ENCODE measurements at places on chromosomes 6 and 20. TPM values are rescaled to one million over a fixed set of nuclear protein-coding genes. Genes with fewer than 3 reads are reported as not detected.

DNA sequence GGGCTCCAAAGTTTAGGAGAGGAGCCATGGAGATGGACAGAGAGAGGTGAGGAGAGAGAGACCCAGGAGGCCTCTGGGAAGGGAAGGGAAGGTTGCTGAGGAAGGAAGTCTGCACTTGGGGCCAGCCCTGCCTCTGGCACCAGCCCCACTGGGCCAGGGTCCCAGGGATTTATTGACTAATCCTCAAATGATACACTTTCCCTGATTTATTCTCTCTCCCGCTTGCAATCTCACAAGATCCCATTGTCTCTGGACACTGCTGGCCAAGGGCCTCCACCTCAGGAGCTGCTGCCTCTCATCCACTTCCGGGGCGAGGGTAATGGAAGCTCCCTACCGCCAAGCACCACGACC lies 43.6 kb upstream of the FOXP4 start:
- DNase-seq, result no peak

The ULBP3 gene
- total RNA-seq, result 1.0 TPM

The CRYBG1 gene
- total RNA-seq, result 46.8 TPM

The CALHM4 gene
- not detected for total RNA-seq

DNA sequence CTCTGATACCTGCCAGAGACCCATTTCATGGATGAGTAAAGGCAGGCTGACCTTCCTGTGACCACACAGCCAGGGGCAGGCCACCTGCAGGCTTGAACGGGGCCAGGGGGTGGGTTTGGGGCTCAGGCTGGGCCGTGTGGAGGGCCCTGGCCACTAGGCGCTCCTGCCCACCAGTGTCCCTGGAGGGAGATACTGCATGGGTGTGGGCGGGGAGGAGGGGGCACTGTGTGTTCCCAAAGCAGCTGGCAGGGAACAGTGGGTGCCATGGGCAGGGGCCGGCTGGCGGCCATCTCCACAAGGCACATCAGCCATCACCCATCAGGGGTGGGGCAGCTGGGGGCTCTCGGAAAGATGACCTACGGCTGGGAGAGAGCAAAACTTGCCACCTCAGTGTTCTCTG lies 15.4 kb downstream of the SRC start:
- DNase-seq, result no peak

DNA sequence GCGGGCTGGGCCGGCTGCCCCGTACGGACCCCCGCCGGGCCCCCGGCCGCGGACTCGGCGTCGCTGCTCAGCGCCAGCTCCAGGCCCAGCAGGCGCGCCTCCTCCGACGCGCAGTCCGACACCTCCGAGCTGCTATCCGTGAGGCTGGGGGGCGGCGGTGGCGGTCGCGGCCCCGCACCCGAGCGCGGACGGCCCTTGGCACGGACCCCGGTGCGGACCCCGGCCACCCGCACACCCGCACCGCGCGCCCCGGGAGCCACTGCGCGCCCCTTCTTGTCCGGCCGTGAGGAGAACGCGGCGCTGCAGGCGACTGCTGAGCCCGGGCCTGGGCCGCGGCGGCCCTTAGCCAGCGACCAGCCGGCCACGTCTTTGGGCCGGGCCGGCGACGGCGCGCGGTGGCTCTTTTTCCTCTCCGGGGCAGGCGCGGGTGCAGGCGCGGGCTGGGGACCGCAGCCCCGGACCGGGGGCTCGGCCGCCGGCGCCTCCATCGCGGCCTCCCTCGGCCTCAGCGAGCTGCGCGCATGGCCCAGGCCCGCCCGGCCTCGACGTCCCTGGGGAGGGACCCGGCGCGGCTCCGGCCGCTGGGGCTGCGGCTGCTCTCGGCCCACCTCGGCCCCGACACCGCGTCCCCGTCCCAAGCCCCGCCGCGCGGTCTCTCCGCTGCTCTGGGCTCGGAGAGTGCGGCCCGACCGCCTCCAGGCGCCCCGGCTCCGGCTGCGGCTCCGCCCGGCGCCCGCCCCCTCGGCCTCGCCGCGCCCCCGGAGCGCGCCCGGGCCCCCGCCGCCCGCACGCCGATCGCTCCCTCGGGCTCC lies 12.9 kb upstream of the TLDC2 start:
- no peak for DNase-seq

- DNase-seq, result no peak
Measured at GRCh38 chr6:49531774-49532569, 18.5 kb upstream of the C6orf141 start.

DNA sequence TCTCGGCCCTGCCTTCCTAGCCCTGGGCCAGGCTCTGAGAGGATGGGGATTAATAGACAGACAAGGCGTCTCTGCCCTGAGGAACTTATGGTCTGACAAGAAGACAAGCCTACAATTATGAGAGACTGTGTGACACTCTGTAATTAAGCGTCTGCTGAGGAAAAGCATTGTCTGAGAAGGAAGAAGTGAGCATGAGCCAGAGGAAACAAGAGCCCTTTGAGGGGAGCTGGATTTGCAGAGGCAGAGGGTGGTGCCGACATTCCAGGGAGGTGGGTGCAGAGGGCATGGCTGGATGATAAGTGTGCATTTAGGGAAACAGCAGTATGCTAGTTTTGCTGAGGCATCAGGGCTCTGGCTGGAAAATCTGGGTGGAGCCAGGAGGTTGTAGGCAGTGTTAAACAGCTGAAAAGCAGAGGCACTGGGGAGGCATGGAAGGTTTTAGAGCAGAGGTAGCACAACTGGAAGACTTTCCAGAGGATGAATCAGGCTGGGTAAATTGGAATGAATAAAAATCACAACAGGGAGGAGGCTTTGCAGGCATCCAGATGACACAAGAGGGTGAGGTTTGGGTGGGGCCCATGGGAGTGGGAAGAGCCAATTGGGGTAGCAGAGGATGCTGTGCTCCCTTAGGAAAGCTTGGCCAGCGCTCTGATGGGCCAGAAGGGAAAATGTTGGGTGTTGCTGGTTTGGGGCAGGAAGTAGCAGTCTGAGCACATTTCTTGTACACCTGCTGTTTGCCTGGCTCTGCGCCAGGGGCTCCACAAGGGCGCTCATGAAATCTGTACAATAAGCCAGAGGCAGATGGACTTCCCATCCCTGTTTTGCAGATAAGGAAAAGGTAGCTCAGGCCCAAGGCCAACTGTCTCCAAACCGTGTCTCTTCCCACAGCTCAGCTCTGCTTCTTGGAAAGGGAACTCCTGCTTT lies 74.0 kb upstream of the MYL9 start:
- peak; percentile 55 for DNase-seq

- DNase-seq, result no peak
Measured at GRCh38 chr6:110741517-110741916, 73.8 kb downstream of the CDK19 start.

DNA sequence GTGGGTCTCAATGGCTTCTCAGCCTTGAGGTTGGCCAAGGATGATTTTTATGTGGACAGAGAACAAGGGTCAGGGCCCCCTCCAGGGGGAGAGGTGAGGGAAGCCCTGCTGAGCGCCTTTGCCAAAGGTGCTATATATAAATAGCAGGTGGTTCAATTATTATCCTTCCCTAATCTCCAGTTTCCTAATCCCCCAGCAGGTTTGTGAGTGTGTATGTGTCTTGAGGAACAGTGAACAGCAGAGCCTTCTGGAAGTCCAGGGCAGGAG lies 3.2 kb upstream of the SIRPA start:
- DNase-seq, result no peak

DNA sequence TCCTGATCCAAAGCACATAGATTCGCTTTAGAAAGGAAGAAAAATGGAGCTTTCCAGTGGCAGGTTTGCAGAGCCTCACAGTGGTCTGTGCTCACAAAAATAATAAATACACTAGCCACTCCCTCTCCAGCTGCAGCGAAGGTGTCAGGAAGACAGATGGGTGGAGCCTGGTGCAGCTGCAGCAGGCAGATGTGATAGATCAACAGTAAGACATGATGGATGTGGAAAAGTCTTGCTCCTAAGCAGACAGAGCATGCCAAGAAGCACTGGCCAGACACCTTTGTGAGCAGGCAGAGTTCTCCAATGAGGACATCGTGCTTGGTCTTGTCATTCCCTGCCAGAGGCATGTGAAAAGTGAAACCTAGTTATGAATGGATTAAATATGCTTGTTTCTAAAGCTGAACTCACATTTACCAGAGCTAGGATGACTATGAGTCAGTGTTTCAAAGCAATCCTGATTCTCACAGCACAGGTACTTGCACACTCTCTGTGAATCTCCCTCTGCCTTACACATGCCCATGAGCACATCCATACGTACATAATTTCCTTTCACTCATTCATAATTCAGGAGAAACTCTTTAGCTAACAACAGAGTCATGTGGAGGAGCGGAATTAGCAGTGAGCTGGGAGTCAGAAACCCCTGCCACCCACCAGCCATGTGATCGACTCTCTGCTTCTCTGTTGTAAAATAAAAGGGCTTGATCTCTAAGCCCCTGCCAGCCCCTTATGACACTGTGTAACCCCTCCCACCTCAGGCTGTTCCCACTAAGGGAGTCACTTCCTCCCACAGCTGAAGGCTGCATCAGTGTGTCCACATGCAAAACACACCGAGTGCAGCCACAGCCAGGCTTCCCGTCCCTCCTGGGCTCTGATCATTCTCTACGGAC lies 111.2 kb downstream of the SCML4 start:
- DNase-seq, result peak; percentile 34

- DNase-seq, result no peak
Measured at GRCh38 chr6:89887452-89888137, 6.7 kb upstream of the GJA10 start.

DNA sequence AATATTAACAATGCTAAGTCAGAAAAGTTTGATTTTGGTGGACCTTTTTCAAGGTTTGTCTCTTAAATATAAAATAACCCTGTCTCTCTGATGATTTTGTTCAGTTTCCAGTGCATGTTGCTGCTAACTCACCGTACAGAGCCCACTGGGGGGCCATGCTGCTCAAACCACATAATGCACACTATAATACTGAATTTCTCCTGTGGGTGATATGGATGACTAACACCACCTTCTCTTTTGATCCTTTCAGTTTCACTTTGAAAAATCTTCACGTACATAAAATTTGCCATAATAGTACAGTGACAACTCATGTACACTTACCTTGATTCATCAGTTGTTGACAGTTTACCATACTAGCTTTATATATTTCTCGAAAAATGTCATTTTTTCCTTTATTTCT lies 506.6 kb upstream of the MAN1A1 start:
- peak; percentile 10 for DNase-seq

DNA sequence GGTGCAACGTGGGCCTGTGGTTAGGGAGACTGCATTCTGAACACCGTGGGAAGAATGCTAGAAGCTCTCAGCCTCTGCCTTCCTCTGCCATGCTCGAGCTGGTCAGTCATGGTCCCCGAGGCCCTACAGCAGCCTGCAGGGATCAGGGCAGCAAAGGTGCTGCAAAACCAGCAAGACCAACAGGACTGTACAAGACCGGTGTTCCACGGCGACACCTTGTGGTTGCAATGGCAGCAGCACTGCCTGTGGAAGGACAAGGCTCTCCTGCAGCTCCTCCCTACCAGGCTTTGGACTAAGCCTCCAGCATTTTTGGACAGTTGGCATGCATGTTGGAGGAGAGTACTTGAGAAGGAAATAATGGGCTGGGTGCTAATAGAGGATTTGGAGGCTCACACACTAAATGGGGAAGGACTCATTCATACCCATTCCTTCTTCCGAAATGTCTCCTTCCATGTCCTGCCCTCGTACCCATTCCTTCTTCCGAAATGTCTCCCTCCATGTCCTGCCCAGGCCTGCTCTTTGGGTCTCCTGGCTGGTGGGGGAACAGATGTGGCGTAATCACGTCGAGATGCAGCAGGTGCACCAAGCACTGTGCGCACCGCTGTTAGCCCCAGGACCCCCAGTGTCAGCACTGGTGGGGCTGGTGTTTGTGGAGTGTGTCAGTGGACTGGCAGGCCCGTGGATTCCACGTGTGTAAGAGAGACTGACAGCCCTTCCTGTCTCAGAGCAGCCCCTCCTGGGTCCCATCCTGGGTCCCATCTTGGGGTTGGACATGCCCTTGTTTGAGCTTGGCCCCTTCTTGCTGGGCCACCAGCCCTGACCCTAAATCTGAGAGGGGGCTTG lies 18.6 kb upstream of the MYT1 start:
- no peak for DNase-seq

The UNC5CL gene
- 1.6 TPM for total RNA-seq

- no peak for DNase-seq
Measured at GRCh38 chr20:19778404-19778803, 20.3 kb downstream of the RIN2 start.

The TINAG gene
- total RNA-seq, result not detected

Measured in activated CD4-positive, alpha-beta T cell treated with anti-CD3 and anti-CD28 coated beads, Interleukin-2, amount 10 ng/mL, durations not matched to agents 7 days and 5 days (primary cell).